ENCODE measurements at places on chromosomes 3 and 15.
A peak's percentile ranks its signal among the peaks of the same experiment; 100 is the strongest.

- DNase-seq = no peak
Observed at GRCh38 chr3:196412704-196413103, 19.5 kb downstream of the UBXN7 start.

DNA sequence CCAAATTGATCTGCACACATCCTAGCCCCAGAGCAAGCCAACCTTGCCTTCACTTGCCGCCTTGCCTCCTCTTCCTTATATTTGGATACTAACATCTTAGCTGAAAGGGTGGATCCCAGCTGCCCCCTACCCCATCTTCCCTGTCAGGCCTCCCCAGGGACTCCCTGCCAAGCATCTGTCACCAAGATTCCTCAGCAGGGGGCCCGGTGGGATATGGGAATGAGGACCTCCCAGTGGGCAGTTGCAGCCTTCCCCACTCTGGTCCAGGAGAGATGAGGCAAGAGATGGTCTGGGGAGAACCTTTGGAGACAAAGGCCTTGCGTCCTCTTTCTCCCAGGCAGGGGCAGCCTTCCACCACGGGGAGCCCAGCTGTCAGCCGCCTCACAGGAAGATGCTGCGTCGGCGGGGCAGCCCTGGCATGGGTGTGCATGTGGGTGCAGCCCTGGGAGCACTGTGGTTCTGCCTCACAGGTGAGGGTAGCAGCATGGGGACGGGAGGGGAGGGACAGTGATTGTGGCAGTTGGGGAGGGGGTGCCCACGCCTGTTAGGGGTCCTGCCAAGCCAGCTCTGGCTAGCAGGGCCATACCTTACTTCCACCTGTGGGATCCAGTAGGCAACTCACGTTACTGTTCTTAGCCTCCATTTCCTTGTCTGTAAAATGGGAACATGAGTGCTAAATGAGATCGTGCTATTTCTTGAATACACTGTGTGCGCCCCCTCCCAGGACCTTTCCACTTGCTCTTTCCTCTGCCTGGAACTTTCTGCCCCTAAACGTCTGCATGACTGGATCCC is 15.3 kb downstream of the CD276 start:
- DNase-seq = no peak

- no peak for DNase-seq
Observed at GRCh38 chr3:149199474-149199873, 22.2 kb downstream of the CP start.

DNA sequence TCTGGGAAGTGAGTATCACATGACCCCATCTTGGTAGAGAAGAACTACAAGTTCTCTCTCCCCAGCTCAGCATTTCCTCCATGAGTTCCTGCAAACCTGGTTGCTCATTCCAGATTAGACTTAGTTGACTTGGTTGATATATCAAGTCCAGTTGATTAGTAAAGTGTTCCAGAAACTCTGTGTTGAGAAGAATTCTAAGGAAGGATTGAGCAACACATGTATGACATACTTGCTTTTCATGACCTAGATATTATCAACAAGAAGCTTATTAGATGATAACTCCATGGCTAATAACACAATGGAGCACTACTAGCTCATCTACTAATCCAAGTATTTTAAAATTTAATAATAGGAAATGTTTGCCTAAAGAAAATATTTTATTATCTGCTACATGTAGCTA is 6.4 kb upstream of the EID1 start:
- DNase-seq = no peak

DNA sequence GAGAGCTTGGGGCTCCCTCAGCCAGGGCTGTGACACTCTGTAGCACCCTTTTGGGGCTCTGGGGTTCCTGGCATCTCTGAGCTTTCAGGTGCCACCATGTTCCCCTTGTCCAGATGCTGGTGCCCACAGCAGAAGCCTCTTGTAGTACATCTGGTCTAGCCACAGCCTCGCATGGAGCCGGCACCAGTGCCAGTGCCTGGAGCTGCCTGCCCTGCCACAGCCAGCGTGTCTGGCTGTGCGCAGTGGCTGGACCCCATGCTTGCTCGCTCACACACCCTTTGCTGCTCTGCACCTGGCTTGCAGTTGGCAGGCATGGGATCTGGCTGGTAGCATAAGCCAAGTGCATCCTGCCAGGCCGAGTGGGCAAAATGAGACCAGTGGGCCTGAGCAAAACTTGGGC is 744.8 kb upstream of the GBE1 start:
- no peak for DNase-seq

DNA sequence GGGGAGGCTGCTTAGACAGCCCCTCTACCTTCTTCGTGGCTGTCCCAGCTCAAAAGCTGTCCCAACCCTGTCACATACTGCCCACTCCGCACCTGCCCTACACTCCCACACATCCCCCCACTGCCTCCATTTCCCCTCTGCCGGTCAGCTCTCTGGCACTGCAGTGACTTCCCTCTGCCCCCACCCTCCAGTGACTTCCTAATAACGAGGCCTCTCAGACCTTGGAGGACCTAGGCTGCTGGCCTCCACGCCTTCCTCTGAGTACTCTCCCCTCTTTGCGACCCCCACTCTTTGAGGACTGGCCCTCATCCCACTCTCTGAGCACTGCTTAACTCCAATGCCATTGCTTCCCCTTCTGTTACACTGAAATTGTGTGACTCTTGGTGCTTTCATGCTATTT is 45.3 kb downstream of the KY start:
- DNase-seq = no peak

- DNase-seq = peak; percentile 36
Observed at GRCh38 chr15:40366457-40367370, 8.7 kb downstream of the DISP2 start.

DNA sequence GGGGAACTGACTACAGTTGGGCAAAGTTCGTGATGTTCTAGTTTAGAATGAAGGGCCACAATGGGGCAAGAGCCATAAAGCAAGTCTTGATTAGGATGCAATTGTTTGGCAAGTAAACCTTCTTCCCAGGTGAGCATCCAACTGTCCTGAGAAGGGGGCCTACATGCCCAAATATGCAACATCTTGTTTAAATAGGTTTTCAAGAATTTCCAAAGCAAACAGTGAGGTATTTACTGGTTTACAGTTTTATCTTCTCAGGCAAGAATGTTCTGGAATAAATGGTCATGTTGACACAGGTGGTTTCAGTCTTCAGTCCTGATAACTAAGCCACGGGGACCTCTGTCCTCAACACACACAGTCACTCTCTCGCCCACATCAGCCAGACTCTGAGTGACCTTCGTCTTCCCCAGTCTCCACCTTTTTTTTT is 90.3 kb upstream of the FAM174B start:
- no peak for DNase-seq

- DNase-seq = no peak
Observed at GRCh38 chr3:167669699-167670098, 16.0 kb upstream of the WDR49 start.

DNA sequence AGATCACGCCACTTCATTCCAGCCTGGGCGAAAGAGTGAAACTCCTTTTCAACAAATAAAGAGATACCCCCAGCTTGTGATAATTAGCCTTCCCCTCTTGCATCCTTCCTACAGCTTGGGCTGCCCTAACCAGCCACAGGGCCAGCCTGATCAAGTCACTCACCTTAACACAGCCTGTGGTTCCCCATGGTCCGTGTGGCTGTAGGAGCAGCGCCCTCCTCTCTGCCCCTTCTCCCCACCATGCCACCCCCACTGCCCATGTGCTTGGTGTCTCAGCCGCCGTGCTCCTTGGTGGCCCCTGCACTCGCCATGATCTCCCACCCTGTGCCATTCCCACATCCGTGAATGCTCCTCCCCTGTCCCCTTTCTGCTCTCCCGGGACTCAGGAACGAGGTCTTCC is 13.2 kb upstream of the RPP14 start:
- no peak for DNase-seq

DNA sequence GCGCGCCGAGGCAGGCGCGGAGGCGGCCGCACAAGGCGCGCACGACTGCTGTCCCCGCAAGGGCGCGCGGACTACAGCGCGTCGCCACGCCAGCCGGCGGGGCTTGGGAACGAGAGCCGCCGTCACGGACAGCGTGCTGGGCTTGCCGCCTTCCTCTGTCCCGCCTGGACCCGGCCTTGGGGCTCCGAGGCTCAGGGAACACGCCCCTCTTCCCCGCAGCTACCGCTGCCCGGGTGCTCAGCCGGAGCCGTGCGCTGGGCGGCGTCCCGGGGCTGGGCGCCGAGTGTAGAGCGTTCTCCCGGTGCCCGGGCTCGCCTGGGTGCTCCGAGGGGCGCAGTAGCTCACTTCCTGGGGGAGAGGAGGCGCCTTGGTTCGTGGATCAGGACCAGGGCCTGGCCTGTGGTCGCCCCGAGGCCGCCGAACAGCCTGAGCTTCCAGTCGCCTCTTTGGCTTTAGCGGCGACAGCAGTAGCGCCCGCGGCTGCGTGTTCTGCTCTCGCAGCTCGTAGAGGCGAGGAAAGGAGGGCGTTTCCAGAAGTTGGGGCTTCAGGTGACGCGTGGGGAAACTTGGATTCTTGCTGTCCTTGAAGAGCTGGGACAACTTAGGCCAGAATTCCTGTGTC is 226.7 kb upstream of the C2CD4B start:
- peak; percentile 21 for DNase-seq

DNA sequence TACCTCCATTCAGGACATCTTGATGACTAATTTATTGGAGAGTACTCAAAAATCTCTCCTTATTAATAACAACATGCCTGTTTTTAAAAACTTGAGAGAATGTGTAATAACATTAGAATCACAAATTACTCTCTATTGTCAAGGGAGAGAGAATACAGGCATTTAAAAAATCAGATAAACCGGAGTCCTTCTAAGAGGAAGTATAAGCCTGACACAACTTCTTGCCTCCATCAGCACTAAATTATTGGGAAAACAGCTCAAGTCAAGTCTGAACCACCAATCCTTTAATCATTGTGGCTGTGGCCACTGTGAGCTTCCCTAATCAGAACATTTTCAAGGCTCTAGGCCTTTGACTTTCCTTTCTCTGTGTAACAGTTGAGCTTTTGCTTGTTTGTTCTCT is 38.0 kb downstream of the SSR3 start:
- no peak for DNase-seq

- no peak for DNase-seq
Observed at GRCh38 chr15:76147906-76148570, 88.3 kb downstream of the TMEM266 start.

DNA sequence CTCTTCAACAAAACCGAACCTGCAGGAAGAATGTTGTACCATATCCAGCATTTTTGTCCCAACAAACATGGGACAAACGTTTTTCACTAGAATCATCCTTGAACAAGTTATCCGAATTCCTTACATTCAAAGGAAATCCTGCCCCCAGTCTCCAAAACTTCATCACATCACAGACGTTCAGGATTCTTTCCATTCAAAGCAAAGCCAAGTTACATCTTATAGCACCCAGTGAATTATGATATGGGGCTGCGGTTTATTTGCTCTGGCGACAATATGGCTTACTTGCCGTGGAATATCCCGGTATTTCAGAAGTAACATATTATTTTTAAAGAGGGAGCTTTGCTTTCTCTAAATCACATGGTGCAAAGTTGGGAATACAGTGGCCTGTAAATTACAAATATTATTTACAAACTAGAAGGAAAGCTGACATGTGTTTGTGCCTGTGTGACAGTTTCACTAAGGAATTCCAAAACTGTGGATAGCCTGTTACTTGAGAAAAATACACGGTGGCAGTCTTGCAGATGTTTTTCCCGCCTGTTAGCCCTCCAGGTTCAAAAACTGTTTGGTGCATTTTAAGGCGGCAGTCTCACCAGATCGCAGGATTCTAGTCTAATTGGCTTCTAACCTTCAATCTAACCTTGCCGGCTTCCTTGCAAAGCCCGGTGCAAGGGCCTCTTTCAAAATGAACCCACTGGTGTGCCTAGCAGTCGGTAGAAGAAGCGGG is 736 bp upstream of the MBNL1 start:
- DNase-seq = no peak
